ENCODE measurements at places on chromosomes 2 and 18.

GRCh38 chr18:79355433-79356335 is 40.0 kb upstream of the NFATC1 start:
- DNase-seq = no peak

- no peak for DNase-seq
Observed at GRCh38 chr2:26535663-26536275, 57.8 kb upstream of the OTOF start.

DNA sequence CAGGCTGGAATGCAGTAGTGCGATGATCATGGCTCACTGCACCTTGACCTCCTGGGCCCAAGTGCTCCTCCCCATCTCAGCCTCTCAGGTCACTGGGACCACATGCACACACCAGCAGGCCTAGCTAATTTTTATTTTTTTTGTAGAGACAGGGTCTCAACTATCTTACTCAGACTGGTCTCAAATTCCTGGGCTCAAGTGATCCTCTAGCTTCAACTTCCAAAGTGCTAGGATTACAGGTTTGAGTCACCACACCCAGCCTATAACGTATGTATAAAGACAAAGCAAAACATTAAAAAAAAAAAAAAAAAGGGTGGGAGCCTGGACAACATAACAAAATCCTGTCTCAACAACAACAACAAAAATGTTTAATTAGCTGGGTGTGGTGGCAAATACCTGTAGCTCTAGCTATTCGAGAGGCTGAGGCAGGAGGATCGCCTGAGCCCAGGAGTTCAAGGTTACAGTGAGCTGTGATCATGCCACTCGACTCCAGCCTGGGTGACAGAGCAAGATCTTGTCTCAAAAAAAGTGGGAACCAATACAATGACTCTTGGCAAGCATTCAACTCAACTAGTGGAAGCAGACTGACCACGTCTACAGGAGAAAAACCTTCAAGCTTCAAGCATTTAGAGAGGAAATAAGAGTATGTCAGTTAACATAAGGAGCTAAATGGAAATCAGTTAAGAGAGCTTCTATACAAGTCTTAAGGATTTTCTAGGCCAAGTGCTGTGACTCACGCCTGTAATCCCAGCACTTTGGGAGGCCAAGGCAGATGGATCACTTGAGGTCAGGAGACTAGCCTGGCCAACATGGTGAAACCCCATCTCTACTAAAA is 2.6 kb downstream of the GTF3C2 start:
- no peak for DNase-seq

GRCh38 chr2:43133708-43134570 is 92.5 kb downstream of the ZFP36L2 start:
- DNase-seq = no peak

DNA sequence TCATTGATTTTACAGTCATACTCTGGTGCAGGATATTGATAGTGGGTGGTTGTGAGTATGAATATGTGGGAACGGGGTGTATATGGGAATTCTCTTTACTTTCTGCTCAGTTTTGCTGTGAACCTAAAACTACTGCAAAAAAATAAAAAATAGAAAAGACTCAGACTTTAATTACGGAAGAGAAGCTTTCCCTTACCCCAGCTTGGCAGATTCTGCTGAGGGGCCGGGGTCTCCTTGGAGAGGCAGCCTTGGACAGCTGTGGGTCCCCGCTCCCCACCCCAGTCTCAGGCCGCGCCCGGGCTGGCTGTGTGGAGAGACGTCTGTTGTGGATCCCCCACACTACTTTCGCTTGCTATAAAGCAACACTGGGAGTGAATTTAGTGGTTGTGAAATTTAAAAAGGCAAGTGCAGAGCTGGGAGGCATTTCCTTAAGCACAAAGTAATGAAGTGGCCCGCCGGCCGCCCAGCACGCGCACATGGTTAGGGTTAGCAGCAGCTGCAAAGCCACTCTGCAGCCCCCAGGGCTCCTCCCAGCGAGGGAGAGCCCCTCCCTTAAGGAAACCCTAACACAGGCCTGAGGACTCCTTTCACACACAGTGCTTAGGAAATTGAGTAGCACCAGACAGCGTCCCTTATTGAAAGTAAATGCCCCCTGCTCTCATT is 102.4 kb downstream of the DDX1 start:
- DNase-seq = no peak

GRCh38 chr2:172177996-172178395 is 75.3 kb upstream of the DLX2 start:
- no peak for DNase-seq

GRCh38 chr2:173876833-173877413 is 88.2 kb downstream of the SP3 start:
- no peak for DNase-seq

- no peak for DNase-seq
Observed at GRCh38 chr2:138521821-138522220, 20.3 kb downstream of the SPOPL start.

DNA sequence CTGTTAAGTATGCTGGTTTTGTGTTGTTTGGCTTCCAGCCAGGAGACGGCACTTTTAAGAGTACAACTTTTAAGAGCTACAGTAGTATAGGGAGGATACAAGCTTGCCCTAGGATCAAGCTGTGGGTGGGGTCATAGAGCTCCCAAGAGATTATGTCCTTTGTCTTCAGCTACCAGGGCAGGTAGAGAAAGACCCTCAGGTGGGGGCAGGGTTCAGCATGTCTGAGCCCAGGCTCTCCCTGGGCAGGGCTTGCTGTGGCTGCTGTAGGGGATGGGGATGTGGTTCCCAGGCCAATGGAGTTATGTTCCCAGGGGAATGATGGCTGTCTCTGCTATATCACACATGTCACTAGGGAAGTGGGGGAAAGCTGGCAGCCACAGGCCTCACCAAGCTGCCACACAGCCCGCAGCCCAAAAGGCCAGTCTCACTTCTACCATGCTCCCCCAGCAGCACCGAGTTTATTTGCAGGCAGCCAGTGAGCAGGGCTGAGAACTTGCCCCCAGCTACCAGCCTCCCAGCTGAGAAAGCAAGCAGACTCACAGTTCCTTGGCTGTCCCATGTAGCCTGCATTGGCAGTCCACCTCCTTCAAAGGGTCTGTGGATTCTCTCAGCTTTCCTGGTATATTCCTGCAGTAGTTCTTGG is 105.7 kb upstream of the ERBB4 start:
- DNase-seq = no peak

GRCh38 chr2:219453671-219454590 is 19.3 kb downstream of the SPEG start:
- DNase-seq = peak; percentile 78

GRCh38 chr2:61949714-61950560 is 44.5 kb downstream of the COMMD1 start:
- no peak for DNase-seq

- DNase-seq = peak; percentile 30
Observed at GRCh38 chr18:26656944-26657536, 108.7 kb upstream of the KCTD1 start.
